ENCODE measurements at places on chromosomes 4 and X.

GRCh38 chr4:3724319-3725231 is 41.6 kb upstream of the ADRA2C start:
- DNase-seq: no peak

DNA sequence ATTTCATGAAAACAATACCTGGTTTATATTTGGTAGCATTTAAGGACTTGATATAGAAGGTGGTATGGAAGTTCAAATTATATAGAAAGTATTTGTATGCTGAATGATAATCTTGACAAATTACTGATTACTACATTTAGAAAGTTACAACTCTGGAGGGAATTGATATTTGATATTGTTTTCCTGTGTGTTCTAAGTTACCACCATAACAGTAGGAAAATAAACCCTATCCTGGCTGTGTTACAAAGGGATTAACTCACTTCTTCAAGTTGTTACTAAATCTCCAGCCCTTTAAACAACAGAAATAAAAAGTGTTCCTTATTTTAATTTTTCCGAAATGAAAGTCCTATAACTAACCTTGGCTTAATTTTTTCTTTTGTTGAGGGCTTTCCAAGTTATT is 36.6 kb downstream of the FHL1 start:
- no peak for DNase-seq

DNA sequence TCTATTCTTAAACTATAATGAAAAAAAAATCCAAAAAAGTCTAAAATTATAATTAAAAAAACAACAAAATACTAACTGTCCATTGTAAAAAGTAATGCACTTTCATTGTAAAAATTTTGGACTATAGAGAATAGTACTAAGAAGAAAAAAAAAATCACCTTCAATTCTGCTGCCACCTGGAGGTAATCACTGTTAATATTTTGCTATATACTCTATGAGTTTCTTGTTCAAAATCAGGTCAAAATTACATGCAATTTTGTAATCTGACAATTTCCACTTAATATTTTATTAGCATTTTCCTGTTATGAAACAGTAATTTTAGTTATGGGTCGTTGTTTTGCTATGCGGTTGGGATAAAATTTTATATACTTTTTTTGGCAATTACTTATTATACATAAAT is 62.0 kb downstream of the HTT start:
- no peak for DNase-seq

DNA sequence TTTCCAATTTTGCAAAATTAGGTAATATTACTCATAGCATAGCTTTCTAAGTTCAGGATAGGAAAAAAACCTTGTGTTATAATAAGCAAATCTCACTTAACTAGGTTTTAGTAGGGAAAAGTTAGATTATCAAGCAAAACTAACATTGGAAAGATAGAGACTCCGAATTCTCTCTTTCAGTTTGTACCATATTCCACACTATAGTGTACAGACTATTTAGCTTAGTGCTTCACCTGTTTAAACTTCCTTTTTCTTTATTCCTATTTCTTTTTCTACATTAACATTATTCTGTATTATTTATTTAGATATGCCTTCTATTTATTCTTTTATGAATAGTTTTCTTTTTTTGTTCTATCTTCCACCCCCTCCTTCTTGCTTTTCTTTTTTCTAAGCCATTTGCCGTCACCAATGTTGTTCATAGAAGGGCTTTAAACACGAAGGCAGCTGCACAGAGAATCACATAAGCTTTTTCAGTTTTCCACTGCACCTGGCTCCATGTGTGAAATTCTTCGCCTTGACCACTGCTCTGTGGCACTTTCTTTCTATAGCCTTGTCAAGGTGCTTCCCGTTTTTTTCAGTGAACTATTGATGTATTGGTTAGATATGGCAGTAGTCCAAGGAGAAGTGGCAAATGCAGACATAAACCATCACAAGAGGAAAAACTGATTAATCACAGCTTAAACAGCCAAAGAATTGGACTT is 8.5 kb downstream of the PCDH10 start:
- no peak for DNase-seq

- no peak for DNase-seq
Observed at GRCh38 chrX:135981010-135981409, 4.2 kb upstream of the SLC9A6 start.

DNA sequence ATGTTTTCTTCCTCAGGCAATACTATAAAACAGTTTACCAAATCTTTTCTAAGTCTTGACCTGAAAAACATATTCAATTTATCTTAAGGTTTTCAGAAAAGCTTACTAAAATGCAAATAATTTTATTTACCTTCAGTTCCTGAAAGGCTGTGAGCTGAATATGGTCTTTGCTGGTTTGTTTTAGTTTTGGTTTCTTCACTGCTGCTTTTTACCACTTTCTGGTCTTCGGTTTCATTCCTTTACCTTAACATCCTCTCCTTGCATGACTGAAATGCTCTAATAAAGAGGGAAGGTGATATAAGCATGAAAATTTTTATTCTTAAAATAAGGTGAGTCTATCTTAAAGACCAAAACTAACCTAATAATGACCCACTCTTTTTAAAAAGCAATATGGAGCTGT is 97.1 kb upstream of the NRK start:
- DNase-seq: no peak
